ENCODE measurements at places on chromosomes 5 and 9.
A peak's percentile ranks its signal among the peaks of the same experiment; 100 is the strongest.

- DNase-seq = peak; percentile 47
Measured at GRCh38 chr5:50445296-50445949, 4.3 kb upstream of the EMB start.

DNA sequence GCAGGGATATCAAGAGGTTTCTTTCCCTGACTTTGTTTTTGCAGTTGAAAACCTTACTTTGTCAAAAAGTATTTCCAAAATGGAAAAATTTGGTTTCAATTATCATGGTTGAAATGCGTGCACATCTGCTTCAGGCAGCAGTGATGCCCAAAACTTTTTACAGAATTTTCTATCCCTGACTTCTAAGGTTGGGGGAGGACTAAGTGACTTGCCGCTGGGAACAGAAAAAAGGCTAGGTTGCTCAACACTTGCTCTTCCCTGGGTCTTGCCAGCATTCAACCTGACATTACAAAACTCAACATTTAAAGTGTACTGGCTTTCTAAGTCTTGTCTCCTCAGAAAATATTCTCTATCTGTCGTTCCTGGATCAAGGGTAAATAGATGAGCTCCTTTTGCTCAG is 4.7 kb downstream of the KLHL3 start:
- DNase-seq = no peak

- DNase-seq = no peak
Measured at GRCh38 chr5:66655395-66656324, 59.5 kb downstream of the MAST4 start.

DNA sequence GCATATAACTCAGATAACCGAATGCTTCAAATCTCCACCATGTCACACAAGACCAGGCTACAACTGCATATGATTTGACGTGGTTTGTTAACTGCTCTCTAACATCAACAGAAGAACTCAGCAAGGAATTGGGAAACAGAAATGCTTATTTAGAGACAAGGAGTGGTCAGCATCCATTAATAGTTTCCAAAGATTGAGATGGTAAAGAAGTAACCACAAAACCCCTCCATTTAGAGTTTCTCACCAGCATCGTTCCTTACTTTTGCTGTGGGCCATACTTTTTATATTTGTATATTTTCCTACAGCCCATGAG is 25.2 kb downstream of the DPYSL3 start:
- no peak for DNase-seq

- DNase-seq = no peak
Measured at GRCh38 chr9:120434532-120434931, 145.4 kb downstream of the CDK5RAP2 start.

DNA sequence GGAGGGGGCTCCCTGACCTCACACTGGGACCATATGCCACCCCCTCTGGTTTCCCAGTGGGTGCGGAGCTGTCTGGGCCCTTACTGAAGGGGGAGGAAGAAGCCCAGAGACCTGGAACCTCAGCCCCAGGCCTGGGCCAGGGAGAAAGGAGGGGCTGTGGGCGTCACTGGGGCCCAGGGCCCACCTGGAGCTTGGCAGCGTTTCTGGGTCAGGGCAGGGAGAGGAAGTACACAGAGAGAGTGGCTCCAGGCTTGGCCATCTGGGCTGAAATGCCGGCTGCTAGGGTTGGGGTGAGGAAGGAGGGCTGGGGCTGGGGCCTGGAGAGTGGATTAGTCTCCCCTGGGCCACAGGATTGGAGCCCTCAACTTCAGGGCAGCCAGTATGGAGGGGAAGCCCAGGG is 6.4 kb upstream of the DAB2IP start:
- DNase-seq = no peak

- no peak for DNase-seq
Measured at GRCh38 chr5:72510610-72511181, 3.5 kb upstream of the ZNF366 start.

DNA sequence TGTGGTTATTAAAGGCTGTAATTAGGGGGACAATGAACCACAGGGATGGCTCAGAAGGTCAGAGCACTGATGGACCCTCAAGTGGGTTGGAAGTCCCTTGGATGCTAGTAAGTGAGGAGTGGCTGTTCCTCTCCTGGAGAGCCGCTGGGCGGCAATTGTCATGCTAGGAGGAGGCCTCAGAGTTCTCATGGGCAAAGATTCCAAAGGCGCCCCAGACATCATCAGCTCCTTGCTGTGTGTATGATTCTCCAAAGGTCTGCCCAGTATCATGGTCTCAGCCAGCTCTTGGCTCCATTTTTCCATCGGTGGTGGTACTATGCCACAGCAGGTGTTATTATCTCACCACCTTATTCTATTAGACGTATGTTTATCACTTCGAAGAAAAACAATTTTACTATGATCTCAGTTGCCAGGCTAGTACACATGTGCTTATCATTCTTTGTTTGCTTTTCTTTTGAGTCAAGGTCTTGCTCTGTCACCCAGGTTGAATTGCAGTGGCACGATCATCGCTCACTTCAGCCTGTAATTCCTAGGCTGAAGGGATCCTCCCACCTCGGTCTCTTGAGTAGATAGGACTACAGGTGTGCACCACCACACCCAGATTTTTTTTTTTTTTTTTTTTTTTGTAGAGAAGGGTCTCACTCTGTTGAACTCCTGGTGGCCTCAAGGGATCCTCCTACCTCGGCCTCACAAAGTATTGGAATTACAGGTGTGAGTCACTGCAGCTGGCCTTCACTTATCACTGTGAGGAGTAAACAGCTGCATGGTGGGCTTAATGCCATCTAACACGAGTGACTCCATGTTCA is 46.8 kb downstream of the EXOSC2 start:
- DNase-seq = no peak

- DNase-seq = no peak
Measured at GRCh38 chr9:68961587-68961986, 52.3 kb downstream of the PRKACG start.
